Omental fat pad (tissue), 4 donors: ENCODE measurements at places on chromosomes 6 and 20.

DNA sequence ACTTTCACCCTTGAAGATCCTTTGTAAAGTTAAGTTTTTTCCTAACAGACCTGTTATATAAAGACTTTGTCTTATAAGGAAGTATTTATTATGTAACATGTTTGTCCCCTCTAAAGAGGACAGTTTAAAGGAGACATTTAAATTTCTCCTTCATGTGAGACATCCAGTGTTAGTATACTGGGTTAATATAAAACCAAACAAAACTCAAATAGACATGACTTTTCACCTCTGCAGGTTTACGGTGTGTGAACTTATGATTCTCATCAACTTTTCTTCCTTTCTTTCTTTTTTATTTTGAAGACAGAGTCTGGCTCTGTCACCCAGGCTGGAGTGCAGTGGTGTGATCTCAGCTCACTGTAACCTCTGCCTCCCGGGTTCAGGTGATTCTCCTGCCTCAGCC, 17.4 kb upstream of the MPC1 start:
- DNase-seq = no peak

DNA sequence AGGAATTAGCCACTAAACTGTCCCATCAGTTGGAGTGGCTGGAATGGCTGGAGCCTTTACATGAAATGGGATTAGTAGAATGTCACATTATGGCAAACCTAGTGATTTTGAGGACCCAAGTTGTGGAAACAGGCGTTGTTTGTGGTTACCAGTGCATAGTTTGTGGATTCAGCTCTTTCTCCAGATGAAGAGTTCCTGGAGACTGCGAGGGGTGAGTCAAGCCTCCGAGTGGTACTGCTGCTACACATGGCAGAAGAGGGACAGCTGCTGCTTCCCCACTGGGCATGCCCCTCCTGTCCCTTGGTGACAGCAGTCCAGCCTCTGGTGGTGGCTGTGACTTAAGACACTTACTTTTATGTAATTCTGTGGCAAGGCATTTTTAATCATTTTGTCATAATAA, 94.2 kb upstream of the SCP2D1 start:
- no peak for DNase-seq

GRCh38 chr6:68082086-68082485, 553.0 kb upstream of the ADGRB3 start:
- no peak for DNase-seq

DNA sequence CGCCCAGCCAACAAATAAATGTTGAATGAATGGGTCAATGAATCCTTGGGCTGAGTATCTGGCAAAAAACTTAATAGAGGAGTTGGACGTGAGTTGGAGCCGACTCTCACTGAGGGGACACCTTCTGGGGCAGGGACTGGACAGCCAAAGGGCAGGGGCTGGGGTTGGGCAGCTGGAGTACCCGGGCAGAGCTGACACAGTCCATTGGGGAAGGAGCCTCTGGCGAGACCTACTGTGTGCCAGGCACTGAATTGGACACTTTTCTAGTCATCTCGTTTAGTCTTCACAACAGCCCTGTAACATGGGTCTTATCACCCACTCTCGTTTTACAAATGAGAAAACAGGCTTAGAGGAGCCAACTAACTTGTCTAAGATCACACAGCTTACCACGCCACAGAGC, 4.7 kb upstream of the MAPK13 start:
- no peak for DNase-seq

- DNase-seq = no peak
These were observed 174.6 kb downstream of the LMBRD1 start for GRCh38 chr6:69622230-69622629.

- no peak for DNase-seq
These were observed 126.3 kb downstream of the CARMIL1 start for GRCh38 chr6:25405442-25405841.
